ENCODE measurements at places on chromosomes 2 and 18. TPM values are rescaled to one million over a fixed set of nuclear protein-coding genes. Genes with fewer than 3 reads are reported as not detected.

The TEX44 gene
- total RNA-seq = not detected

The FBXO36 gene
- 4.2 TPM for total RNA-seq

The GKN2 gene
- total RNA-seq = not detected

The POTEJ gene
- not detected for total RNA-seq

The CHRNG gene
- total RNA-seq = not detected

The RGPD6 gene
- 5.2 TPM for total RNA-seq

The DSG4 gene
- not detected for total RNA-seq
